ENCODE measurements at places on chromosomes 12 and 14. TPM values are rescaled to one million over a fixed set of nuclear protein-coding genes. Genes with fewer than 3 reads are reported as not detected.

DNA sequence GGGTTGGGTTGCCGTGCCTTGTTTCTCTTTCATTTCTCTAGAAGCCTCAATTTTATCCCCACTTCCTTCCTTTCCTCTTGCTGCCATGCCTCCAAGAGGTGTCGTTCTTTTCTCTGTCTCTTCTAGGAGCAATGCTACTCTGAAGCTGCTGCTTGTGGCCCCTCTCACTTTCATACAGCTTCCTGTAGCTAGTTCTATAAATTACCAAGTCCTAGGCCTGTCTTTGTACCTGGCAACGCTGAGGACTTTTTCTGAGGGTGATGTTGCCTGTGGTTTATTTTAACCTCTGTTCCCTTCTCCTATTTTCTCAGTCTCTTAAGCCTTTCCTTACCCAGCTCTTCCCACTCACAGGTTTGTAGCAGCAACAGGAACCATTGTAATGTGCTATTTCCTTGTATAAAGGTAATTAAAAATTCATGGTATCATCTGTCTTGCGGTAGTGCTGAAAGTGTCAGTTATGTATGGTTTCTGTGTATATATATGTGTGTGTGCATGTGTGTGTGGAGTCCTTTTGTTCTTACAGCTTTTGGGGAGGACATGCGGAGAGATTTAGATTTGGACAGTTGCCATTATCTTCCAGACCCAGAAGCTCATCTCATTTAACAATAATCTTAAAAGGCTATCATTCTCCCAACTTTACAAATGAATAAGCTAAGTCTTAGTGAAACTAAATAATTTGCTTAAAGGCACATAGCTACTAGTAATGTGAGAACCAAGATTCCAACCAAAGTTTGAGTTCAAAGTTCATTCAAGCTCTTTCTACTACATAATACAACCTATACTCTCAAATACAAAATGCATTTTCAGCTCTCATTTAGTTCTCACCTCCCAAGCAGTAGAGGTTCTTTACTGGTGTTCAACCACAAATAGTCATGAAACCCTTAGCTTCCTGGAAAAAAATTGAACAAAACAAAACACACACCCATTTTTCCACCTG lies 43.8 kb downstream of the DDHD1 start:
- DNase-seq: no peak

ANO6 gene
- 51.4 TPM for total RNA-seq

- DNase-seq: no peak
Observed at GRCh38 chr14:77375973-77376770, 722 bp downstream of the TMED8 start.

GLS2 gene
- total RNA-seq: 2.9 TPM

DNA sequence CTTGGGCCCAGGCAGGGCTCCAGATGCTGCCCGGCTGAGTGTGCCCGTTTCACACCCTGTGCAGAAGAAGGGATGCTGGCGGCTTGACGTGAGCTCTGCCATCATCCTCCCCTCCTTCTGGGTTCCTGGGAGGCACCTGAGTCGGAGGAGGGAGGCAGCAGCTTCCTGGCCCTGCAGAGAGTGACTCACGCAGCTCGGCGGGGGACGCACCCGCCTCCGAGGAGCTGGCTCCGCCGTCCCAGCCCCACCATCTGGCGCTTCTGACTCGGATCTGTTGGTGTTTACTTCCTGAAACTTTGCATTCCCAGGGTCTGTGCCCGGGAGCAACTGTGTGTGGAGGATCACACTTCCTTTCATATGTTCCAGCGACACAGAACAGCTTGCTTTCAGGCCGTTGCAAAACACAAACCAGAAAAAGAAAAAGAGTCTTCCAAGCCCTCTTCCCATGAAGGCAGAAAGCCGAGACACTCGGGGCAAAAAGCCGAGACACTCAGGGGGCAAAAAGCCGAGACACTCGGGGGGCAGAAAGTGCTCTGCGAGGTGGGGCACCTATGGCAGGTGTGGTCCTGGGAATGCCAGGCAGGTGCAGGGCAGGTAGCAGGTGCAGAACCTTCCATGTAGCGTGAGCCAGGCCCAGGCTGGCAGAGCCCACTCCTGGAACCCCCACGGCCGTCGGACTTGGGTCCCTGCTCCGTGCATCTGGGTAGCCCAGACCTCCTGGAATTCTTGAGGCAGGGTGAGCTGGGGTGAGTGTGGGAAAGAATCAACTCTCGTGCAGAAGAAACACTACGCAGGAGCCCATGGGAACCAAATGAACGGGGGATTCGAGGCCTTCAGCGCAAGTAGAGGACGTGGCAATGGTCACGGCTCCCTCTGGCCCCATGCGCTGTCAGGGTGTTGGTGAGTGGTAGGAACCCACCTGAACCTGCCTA lies 27.6 kb upstream of the GALNT9 start:
- DNase-seq: peak; percentile 76

- DNase-seq: no peak
Observed at GRCh38 chr14:24316597-24316950, 5.3 kb downstream of the LTB4R start.

- no peak for DNase-seq
Observed at GRCh38 chr12:60035835-60036234, 440.0 kb downstream of the SLC16A7 start.

DNA sequence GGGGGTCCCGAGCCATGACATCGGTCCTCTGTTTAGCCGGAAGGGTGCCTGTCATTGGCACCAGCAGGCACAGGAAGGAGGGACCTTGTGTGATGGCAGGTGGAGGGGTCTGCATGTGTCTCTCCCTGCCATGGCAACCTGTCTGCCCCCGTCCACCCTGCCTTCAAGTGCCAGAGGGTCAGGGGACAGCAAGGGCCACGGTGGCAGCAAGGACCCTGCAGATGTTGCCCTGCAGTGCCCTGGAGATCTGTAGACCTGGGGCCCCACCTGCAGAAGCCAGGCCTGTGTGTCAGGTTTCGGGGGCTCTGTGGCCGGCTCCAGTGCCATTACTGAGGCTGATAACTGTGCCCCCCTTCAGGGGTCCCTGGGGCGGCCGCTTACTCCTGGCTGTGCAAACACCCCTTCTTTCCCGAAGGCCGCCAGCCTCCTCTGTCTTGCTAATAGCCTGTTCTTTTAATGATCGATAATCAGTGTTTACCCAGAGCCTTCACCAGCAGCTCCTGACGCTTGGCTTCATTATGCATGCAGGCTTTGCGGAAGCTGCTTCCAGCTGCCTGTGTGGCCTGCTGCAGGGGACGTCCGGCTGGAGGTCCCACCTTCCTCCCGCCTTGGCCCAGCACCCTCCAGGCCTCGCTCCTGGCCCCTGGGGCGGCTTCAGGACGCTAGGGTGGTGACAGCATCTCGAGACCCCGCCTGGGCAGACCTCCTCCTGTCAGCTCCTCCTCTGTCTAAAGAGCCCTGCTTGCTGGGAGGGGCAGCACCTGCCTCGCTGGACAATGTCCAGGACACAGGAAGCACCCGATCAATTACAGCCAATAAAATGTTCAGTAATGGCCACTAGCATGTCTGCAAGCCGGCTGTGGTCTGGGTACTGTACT lies 153.0 kb downstream of the KIF26A start:
- DNase-seq: no peak

DNA sequence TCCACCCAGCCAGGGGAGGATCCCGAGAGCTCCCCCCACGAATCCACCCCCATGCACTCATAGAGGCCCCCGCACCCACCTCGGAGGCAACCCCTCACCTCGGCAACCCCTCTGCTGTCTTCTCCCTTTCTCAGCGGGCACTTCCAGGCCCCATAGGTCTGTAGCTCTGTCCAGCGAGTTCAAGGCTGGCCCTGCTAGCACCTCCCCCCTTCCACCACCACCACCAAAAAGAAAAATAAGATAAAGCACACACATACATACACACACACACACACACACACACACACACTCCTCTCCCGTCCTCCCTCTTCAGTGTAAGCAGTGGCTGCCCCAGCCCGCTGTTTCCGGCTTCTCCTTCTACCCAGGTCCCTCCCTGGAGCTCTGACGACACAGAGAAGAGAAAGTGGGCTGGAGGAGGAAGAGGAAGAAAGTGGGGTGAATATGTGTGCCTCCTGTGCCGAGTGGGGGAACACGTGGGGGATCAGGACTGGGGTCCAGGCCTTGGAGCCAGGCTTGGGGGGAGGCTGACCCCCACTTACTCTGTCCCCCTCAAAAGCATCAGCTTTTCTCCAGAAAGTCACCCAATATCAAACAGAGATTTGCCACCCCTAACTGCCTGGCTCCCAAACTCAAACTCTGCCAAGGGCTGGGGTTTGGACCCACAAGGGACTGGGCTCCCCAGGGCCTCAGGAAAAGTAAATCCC lies at the start of gene STAT6:
Gene STAT6, minus strand, starts transcription at position 332 of the 704 bp plus-strand sequence. CDS start 3,084 bp downstream, outside the sequence.
- DNase-seq: peak; percentile 75

Data from PC-9 (cell line).